Neural crest cell (in vitro differentiated cells): ENCODE measurements at places on chromosomes 5 and 9. TPM values are rescaled to one million over a fixed set of nuclear protein-coding genes. Genes with fewer than 3 reads are reported as not detected.

Gene RPS14
- total RNA-seq = 2,170 and 2,213 TPM in 2 replicates

Gene ALDH7A1
- total RNA-seq = 169 TPM in 2 replicates

Gene PAM
- 84.1 and 85.6 TPM in 2 replicates for total RNA-seq

Gene CAMK4
- 9.4 and 10.0 TPM in 2 replicates for total RNA-seq

Gene SPINK1
- total RNA-seq = not detected in 2 replicates
